ENCODE measurements at places on chromosomes 1 and 21.

DNA sequence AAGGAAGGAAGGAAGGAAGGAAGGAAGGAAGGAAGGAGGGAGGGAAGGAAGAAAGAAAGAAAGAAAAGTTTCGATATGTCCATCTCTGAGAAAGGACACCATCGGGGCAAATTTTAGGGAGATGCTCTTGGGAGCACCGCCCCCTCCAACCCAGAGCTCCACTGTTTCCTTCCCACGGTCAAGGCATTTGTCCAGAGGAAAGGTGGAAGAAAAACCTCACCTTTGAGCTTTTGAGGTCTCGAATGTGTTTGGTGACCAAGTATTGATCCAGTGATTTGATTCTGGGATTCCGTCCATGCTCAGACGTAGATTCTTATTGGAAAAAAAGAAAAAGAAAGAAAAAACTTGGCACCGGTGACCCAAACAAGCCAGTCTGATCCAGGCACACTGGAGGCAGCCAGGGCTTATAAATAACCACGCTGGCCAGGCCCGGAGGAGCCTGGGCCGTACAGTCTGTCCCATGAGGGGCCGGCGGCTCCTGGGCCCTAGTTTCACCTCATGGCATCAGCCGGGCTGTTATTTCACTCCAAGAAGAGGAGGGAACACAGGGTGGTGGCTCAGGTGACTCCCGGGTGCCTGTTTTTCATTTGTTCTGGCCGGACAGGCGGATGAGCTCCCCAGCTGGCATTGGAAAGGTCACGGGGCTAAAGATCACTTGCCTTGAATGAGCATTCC is 36.1 kb upstream of the SLC25A33 start:
- no peak for DNase-seq

- no peak for DNase-seq
Measured at GRCh38 chr1:63799820-63800219, 26.0 kb downstream of the ROR1 start.

- no peak for DNase-seq
Measured at GRCh38 chr21:34926803-34927467, 122.2 kb downstream of the RUNX1 start.

GRCh38 chr1:87159378-87159915 is 169.2 kb upstream of the LMO4 start:
- DNase-seq, result no peak

GRCh38 chr1:31346785-31347184 is 26.1 kb downstream of the FABP3 start:
- DNase-seq, result no peak

GRCh38 chr1:207861442-207862177 is 49.3 kb downstream of the CD34 start:
- DNase-seq, result no peak

- DNase-seq, result no peak
Measured at GRCh38 chr1:201648066-201648906, 109.4 kb downstream of the NAV1 start.

GRCh38 chr1:193909406-193910082 is 723.1 kb upstream of the B3GALT2 start:
- no peak for DNase-seq

DNA sequence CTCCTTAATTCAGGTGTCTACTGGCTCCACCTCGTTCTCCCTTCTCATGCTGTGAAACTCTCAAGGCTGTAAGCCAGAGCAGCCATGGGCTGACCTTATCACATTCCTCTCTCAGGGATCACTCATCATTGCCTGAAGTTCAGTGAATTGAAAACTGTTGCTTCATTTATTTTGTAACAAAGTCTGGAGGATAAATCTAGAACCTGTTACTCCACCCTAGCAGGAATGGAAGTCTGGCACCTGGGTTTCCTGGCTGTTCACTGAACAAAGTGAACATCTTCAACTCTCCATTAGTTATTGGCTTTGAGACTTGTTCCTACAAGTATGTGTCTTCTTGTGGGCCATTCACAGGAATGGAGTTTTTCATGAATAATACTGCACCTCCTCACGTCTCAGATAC is 584.1 kb downstream of the PTPRU start:
- no peak for DNase-seq

- DNase-seq, result no peak
Measured at GRCh38 chr1:91799863-91800262, 86.1 kb downstream of the TGFBR3 start.

DNA sequence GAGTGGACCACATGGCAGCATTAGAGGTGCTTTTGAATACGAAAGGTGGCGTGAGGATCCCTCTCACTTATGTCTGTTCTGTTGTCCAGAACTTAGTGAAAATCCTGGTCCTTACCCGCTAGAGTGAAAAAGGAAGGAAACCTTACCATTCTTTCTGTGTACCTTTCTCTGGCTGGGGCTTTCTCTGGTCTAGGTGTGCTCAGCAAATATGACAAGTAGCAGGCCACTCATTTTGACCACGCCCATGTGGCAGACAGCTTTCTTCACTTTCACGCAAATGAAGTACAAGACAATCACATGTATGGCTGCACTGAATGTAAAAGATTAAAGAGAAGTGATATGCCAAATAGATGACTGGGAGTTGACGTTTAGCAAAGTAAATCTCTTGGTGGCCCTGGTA is 131.9 kb downstream of the FGGY start:
- no peak for DNase-seq

Measured in GM12864 (cell line).